Ecto neural progenitor cell (in vitro differentiated cells): ENCODE measurements at places on chromosomes 4 and X.

DNA sequence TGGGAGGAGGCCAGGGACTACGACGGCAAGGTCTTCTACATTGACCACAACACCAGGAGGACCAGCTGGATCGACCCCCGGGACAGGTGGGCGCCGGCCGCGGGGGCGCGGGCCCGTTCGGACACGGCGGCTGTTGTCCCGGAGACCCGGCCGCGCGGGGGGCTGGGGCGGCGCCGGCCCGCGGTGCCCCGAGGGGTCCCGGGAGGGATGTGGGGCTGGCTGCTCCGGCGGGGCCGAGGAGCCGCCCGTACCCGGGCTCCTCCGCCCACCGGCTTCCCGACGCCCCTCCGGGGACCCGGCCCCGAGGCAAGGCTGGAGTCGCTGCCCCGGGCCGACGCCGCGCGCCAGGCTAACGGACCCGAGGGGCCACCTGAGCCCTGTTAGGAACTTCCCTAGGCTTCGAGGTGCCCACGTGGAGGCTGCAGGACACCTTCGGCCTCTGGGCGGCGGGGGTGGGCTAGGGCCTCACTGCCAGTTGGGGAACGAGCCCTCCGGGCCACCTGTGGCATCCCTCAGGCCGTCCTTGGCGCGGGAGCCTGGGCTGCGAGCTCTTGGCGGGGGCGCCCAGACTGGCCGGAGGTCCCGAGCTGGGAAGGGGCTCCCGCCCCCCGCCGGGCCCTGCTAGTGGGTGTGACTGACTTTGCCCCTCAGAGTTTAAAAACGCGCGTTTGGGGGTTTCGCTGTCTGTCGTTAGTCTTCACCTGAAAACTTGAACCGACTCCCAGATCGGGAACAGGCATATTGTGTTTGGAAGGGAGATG, 660 bp downstream of the WWC2 start:
- DNase-seq: peak; percentile 81

DNA sequence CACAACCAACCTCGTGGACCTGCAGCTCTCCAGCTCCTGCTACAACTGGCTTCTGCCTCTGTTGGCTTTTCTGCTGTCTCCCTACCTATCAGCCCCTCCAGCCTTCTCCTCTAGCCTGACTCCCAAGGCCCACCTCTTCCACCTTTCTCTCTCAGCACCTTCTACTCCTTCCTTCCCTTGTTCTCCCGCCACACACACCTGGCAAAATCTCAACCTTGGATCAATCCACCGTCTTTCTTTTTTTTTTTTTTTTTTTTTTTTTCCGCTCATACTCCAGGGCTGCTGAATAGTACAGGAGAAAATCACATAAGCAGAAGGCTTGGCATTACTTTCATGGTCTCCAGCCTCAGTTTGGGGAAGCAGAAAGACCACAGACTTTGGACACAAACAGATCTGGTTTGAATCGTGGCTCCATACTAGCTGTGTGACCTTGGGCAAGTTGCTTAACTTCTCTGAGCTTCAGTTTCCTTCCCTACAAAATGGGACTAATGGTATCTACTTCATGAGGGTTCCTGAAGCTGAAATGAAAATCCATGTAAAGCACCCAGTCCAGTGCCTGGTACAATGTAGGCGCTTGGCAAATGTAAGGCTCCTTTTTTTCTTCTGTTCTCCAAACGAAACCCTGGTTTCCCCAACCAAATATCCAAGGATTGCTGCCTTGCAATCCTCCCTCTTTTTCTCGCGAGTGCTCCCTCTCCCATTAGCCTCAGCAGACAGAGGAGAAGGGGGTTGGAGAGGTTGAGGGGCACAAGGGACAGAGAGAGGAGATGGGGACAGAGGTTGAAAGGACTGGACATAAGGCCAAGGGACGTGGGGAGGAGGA, 1.7 kb downstream of the FGD1 start:
- no peak for DNase-seq

GRCh38 chr4:10083331-10083771, 33.2 kb downstream of the WDR1 start:
- no peak for DNase-seq

- no peak for DNase-seq
Measured at GRCh38 chr4:113759696-113760093, 1.8 kb downstream of the CAMK2D start.

GRCh38 chr4:173753408-173753807, 223.4 kb upstream of the HAND2 start:
- DNase-seq: no peak

GRCh38 chr4:78553529-78554060, 2.0 kb downstream of the ANXA3 start:
- DNase-seq: no peak

DNA sequence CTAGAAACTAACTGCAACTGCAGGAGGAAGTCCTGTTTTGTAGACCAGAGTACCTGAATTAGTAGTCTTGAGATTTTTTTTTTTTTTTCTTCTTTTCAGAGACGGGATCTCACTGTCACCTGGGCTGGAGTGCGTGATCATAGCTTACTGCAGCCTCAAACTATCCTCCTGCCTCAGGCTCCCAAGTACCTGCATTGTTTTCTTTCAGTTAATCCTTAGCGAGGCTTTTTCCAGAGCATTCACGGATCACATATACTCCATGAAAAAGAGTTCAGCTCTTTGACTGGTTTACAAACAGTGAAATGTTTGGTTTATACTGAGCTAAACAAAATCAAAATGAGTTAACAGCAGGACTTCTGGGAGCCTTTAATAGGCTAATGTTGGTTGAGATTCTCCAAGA, 45.8 kb downstream of the KLHL15 start:
- DNase-seq: no peak

DNA sequence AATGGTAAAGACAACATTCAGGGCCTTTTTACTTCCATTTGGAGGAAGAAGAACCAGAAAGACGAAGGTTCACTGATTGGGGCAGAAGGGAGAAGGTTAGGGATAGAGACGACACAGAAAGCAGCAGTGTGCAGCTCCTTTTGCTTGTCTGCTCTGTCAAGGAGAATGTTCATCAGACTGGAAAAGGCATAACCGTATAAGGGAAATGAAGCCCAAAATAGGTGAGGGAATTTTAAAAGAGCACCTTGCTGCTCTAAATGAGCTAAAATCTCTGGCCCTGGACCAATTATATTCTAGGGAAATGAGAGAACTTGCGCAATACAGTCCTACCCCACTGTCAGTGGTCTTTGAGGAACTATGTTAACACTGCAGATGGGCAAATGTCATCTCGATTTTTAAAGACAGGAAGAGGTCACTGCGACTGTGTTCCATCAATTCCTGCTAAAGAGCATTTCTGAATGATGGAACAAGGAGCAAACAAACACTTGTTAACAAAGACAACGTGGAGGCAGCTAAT, 909.8 kb upstream of the FTHL17 start:
- DNase-seq: no peak
